ENCODE measurements at places on chromosomes 1 and 21.

DNA sequence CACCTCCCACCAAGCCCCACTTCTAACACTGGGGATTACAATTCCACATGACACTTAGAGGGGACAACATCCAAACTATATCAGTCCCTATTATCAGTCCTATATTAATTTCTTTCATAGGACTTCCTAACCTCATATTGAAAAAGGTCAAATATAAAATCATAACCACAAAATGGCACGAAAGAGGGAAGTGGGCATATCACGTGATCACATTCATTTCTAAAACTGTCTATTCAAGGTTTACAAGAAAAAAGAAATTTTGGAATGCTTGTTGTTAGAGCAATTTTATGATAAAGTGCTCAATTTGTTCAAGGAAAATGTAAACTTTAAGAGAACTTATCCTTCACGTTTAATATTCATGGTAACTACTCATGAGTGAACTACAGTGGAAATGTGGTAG, 13.2 kb upstream of the CDC7 start:
- DNase-seq: no peak
- H3K27ac ChIP-seq: no peak overlapping the region
- peaks cover 9% of the 10 kb centered on the region for H3K27me3 ChIP-seq
- no peak overlapping the region for H3K4me3 ChIP-seq

DNA sequence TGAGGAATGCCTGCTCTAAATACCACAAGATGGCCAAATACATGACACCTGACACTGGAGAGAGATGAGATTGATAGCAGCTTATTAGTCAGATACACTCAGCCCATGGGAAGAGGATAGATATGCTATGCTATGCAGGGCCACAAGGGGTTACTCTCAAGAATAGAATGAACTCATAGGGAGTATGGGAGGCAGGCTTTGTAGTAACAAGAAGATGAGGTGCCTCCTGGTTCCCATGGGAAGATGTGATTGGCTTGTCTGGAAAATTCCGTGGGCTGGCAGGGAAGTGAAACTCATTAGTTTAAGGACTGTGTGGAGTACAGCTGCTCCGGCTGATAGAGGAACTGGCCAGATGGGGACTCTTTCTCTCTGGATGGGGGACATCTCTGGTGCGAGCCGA, 16.5 kb downstream of the CCDC30 start:
- no peaks in the 10 kb centered on the region for H3K4me1 ChIP-seq
- no peak overlapping the region for H3K27ac ChIP-seq
- no peaks in the 10 kb centered on the region for H3K36me3 ChIP-seq

GRCh38 chr1:37306871-37307270, 167.5 kb upstream of the ZC3H12A start:
- no peaks in the 10 kb centered on the region for H3K27me3 ChIP-seq
- H3K4me1 ChIP-seq: no peaks in the 10 kb centered on the region

- H3K36me3 ChIP-seq: no peaks in the 10 kb centered on the region
- H3K4me3 ChIP-seq: no peak overlapping the region
- DNase-seq: no peak
- H3K4me1 ChIP-seq: no peaks in the 10 kb centered on the region
These were observed 125.5 kb downstream of the CLEC20A start for GRCh38 chr1:178371235-178371634.

DNA sequence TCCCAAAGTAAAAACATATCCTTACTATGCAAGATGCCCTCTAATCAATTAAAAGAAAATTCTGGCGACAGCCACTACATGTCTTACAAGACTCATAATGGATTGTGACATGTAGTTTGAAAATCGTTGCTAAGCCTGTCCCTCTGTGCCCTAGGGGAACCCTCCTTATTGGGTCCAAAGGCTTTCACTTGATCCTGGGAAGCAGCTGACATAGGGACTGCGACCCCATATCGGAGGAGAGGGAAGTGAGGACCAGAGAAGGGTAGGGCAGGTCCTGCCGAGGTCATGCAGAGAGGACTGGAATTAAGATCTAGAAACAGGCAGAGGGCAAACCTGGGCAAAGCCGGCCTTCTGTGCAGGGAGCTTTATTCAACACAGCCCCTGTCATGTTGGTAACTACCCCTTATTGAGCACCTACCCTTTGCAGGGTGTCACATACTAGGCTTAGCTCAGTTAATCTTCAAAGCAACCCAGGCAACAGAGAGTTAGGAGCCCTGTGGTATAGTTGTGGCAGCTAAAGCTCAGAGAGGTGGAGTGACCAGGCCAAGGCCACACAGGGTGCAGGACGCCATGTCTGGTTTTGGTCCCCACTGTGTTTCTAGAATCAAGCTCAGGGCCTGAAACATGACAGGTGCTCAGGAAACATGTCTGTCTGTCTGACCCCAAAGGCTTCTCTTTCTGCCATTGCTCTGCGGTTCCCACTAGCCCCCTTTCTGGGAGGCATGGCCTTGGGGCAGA, 18.4 kb upstream of the IFNLR1 start:
- DNase-seq: no peak
- no peaks in the 10 kb centered on the region for H3K36me3 ChIP-seq
- no peak overlapping the region for H3K4me3 ChIP-seq
- H3K4me1 ChIP-seq: peaks cover 9% of the 10 kb centered on the region

GRCh38 chr1:86409416-86410021, 13.4 kb upstream of the ODF2L start:
- DNase-seq: no peak
- H3K27ac ChIP-seq: no peak overlapping the region
- peaks cover 7% of the 10 kb centered on the region for H3K27me3 ChIP-seq
- H3K36me3 ChIP-seq: no peaks in the 10 kb centered on the region

DNA sequence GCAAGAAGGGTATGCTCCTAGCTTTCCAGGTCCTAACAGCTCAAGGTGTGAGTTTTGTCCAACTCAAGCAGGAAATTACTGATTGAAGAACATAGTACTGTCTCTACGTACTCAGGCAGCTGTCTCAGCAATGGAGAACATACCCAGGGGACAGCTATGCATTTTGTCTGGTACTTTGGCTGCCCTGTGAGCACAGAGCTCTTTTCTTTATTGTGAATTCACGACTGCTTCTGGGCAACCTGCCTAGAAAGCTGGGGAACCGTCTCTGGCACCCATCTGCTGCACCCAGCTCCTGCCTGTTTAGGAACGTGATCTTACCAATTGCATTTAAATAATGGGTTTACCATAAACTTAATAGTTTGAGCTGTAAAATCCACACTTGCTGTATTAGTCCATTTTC, 258.1 kb downstream of the HHAT start:
- H3K4me1 ChIP-seq: no peaks in the 10 kb centered on the region
- H3K4me3 ChIP-seq: no peak overlapping the region
- H3K27ac ChIP-seq: no peak overlapping the region
- no peaks in the 10 kb centered on the region for H3K36me3 ChIP-seq

GRCh38 chr1:182699393-182700350, 15.3 kb upstream of the RGS8 start:
- DNase-seq: no peak

GRCh38 chr1:30654188-30654587, 69.2 kb downstream of the MATN1 start:
- no peak overlapping the region for H3K4me3 ChIP-seq
- H3K27ac ChIP-seq: no peak overlapping the region
- peaks cover 2% of the 10 kb centered on the region for H3K4me1 ChIP-seq

- peaks cover 12% of the 10 kb centered on the region for H3K27me3 ChIP-seq
- no peak for DNase-seq
- no peak overlapping the region for H3K4me3 ChIP-seq
- H3K27ac ChIP-seq: no peak overlapping the region
- no peaks in the 10 kb centered on the region for H3K36me3 ChIP-seq
These were observed 68.5 kb downstream of the RBM11 start for GRCh38 chr21:14284481-14284880.

DNA sequence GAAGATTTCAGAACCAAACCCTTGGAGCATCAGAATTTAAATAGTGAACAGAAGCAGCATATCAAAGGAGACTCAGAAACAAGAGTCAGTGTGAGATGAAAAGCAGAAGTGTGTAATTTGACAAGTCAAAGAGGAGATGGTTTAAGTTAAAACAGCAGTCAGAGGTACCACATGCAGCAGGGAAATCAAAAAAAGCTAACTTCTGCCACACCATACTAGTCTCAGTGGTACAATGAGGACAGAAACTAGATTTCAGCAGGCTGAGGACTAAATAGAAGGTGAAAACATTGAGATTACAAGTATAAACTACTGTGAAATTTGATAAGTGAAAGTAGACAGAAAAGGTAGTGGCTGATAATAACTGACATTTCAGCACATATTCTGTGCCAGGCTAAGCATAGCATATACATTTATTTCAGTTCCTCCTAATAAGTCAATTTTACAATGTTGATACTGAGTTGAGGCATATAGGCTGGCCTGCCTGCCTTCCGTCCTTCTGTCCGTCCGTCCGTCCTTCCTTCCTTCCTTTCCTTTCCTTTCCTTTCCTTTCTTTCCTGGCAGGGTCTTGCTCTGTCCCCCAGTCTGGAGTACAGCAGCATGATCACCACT, 12.6 kb downstream of the SUCO start:
- peaks cover 22% of the 10 kb centered on the region for H3K4me1 ChIP-seq
- H3K27me3 ChIP-seq: no peaks in the 10 kb centered on the region
- no peaks in the 10 kb centered on the region for H3K36me3 ChIP-seq
- no peak for DNase-seq
- no peak overlapping the region for H3K4me3 ChIP-seq

DNA sequence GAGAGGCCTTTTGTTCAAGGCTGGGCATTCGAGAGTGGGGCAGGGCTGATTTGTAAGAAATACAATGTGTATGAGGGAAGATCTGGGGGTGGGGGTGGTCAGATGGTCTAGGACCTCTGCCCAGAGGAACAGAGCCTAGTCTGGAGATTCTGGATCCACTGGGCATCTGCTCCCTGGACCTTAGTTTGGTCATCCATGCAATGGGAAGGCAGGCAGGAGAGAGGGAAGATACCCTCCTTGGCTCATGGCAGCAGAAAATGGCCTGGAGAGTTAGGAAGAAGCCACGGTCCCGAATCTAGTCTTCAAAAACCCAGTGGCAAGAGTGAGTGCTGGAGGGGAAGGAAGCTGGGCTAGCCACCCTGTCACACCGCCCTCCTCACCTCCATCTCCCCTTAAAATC, 38.8 kb downstream of the CITED4 start:
- H3K4me1 ChIP-seq: peaks cover 16% of the 10 kb centered on the region

GRCh38 chr1:204073837-204074273, 940 bp downstream of the SOX13 start:
- H3K4me1 ChIP-seq: peaks cover 5% of the 10 kb centered on the region
- H3K36me3 ChIP-seq: no peaks in the 10 kb centered on the region
- no peak for DNase-seq

GRCh38 chr1:232045139-232045994, 418.8 kb downstream of the DISC1 start:
- DNase-seq: no peak
- H3K36me3 ChIP-seq: no peaks in the 10 kb centered on the region
- no peaks in the 10 kb centered on the region for H3K4me1 ChIP-seq

DNA sequence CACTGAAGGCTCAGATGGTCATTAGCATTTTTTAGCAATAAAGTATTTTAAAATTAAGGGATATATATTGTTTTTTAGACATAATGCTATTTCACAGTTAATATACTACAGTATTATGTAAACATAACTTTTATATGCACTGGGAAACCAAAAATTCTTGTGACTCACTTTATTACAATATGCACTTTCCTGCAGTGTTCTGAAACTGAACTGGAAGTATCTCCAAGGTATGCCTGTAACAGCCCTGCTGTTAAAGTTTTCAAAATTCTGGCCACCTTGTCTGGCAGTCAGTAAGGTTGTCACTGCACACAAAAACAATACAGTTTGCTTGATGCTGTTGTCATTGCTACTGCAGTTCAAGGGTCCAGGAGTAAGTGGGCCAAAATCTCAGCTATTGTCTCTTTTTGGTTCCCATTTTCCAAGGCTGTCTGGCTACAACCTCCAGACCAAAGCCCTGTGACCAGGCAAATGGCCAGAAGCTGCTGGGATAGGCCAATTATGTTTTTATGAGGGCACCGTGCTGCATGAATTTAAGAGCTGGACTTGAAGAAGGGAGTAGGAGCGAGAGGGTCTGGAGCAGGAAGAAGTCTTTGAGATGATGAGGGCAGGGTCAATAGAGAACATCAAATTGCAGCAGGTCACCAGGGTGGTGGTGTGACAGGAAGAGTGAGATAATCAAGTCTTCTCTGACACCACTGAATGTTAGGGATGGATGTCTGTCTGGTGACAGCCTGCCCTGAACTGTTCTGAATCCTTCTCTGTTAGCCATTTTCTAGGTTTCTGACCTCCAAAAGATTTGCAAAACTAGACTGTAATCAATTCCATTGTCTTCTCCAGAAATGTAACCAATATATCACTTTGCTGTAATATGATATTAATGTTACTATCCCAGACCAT, 82.3 kb upstream of the CACHD1 start:
- no peak overlapping the region for H3K27ac ChIP-seq
- H3K4me3 ChIP-seq: no peak overlapping the region
- DNase-seq: no peak
- no peaks in the 10 kb centered on the region for H3K36me3 ChIP-seq

DNA sequence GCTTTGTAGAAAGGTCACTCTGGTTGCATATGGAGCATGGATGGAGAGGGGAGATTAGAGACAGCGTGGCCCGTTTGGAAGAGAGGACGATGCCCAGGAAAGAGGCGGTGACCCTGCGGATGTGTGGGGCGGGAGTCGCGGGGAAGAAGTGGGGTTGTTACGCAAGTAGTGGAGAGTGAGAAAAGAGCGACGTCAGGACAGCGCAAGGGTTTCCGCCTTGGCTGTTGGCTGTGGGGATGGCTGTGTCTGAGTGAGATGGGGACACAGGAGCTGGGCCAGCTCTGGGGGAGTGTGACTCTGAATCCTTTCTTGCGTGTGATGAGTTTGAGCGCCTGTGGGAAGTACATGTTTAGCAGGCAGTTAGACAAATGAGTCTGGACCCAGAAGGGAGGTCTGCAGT, 3.8 kb downstream of the B4GALT2 start:
- no peak for DNase-seq
- H3K4me3 ChIP-seq: no peak overlapping the region
- peaks cover 37% of the 10 kb centered on the region for H3K36me3 ChIP-seq
- H3K27ac ChIP-seq: no peak overlapping the region
- H3K4me1 ChIP-seq: peaks cover 14% of the 10 kb centered on the region

GRCh38 chr1:145962157-145963102, 1.9 kb downstream of the ANKRD34A start:
- peak overlapping the region; percentile 77 for H3K27ac ChIP-seq
- H3K4me1 ChIP-seq: peaks cover 53% of the 10 kb centered on the region
- peak overlapping the region; percentile 90 for H3K4me3 ChIP-seq

DNA sequence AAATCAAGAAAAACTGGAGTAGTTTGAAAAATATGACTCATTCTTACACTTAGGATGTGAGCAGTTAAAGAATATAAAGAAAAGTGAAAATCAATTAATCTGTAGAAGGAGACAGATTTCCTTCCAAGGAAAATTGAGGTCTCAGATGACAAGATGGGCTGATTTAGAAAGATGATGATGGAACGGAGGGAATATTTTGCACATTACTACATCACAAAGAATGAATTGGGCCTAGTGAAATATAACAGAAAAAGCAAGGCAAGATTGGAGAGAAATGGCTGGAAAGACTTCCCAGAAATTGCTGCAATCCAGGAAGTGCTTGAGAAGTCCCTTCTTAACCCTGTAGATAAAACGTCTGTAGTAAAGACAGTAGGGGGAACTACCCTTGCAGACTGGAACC, 169.1 kb upstream of the SYT6 start:
- H3K36me3 ChIP-seq: no peaks in the 10 kb centered on the region
- H3K4me3 ChIP-seq: no peak overlapping the region
- H3K4me1 ChIP-seq: no peaks in the 10 kb centered on the region
- DNase-seq: no peak
- H3K27me3 ChIP-seq: peaks cover 11% of the 10 kb centered on the region

- no peak overlapping the region for H3K4me3 ChIP-seq
- no peak for DNase-seq
- no peaks in the 10 kb centered on the region for H3K4me1 ChIP-seq
- no peaks in the 10 kb centered on the region for H3K36me3 ChIP-seq
These were observed 182.7 kb downstream of the AJAP1 start for GRCh38 chr1:4837031-4837600.

- H3K4me3 ChIP-seq: no peak overlapping the region
- no peaks in the 10 kb centered on the region for H3K27me3 ChIP-seq
- no peak overlapping the region for H3K27ac ChIP-seq
These were observed 47.3 kb downstream of the LPGAT1 start for GRCh38 chr1:211783266-211783665.

Measured in activated T-helper 2 cell treated with anti-CD3 and anti-CD28 coated beads, Interferon-gamma antibody, Interleukin-2, Interleukin-4, amounts not matched to agents 10 μg/mL and 5 μg/mL and 100 μg/mL, durations not matched to agents 14 hours and 24 hours and 36 hours (primary cell).